T-cell (primary cell): ENCODE measurements at places on chromosomes 12 and 14.

GRCh38 chr12:92540782-92541423 is 161.9 kb upstream of the PLEKHG7 start:
- no peak for DNase-seq

GRCh38 chr14:26265170-26265685 is 332.6 kb downstream of the NOVA1 start:
- no peak for DNase-seq

DNA sequence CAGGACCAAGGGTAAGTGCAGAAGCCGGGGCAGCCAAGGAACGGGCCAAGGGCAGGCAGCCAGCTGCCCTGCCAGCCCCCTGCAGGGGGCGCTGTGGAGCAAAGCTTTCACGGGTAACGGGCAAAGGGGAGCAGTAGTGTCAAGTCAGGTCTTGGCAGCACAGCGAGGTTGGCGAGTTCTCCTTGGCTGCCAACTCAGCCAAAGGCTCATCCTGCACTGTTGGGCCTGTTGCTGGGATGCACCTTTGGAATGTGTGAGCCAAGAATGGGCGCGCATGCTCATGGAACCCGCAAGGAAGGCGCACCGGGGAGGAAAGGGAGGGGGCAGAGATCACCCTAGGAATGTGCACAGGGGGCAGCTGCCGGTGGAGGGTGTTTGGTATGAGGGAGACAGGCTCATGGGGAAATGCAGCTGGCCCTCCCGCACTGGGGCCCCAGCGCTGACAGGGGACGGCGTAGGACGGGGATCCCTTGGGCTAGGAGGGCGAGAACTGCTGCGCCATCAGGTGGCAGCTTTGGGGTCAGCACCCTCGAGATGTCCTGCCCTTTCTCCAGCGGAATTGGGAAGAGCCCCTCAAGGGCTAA is 138.0 kb downstream of the ASCL4 start:
- DNase-seq: peak; percentile 46

- DNase-seq: no peak
These were observed 10.1 kb downstream of the NUDT4 start for GRCh38 chr12:93387780-93388179.

DNA sequence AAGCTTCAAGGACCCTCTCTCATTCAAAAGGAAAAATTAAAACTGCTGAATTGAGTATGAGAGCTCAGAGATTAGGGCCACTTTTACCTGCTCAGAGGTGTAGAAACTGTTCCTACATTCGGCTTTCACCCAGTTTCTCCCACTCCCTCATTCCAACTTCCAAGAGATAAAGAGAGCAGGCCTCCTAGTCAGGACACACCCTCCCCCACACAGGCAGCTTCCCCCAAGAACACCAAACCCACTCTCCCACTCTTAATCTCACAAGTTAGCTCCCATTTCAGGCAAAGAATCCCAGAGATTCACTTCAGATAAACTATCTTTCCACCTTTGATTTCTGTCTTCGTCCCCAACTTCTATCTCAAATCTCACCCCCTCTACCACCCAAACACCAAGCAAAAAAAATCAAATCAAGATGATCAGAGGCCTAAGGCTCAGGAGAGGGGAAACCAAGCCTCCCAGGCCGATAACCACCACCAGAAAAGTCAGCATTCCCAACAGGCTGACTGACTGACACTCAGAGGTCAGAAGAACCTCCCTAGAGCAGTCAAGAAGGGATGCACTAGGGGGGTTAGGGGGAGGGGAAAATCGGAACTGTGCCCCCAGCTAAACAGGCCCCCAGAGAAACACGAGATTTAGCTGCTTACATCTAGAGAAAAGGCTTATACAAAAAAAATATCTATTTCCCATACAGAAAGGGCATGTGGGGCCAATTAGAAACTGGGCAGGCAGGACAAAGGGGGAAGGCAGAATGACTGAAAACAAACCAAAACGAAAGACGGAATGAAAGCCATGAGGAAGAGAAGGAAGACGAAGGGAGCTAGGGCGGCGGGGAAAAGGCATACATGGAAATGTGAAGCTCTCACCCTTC is 13.2 kb upstream of the CDH24 start:
- no peak for DNase-seq

GRCh38 chr14:67151082-67151666 is 38.1 kb upstream of the GARIN2 start:
- DNase-seq: no peak
